ENCODE measurements at places on chromosomes 12 and 14. TPM values are rescaled to one million over a fixed set of nuclear protein-coding genes. Genes with fewer than 3 reads are reported as not detected.

DNA sequence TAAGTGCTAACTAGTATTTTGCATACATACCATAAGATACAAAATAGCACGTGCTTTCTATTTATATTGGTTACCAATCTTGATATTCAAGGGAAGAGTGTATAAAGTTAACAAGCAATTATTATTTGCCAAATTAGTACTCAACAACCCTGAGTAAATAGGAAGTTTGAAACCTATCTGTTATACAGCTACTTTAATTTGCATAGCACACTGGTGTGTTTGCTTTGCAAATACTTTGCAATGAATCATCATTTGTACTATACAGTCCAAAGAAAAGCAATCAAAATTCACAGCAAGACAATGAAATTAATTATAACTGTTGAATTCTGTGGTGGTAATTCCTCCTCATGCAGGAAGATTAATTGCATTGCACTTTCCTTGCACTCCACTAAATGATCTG is 469.1 kb downstream of the PRKD1 start:
- DNase-seq: no peak

DNA sequence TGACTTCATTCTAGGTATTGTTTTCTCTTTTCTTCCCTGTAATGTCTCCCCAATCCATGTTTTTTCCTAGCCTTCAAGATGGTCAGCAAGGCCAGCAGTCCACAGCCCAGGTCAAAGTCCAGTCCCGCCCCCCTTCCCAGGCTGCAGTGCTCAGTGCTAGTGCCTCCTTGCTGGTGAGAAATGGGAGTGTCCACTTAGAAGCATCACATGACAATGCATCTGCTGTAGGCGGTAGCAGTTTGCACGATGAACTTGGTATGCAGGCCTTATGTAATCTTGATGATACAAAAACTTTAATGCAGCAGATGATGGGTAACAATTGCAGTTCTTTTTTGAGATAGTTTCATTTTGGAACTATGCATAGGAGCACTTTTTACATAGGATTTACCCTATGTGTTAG is 88.4 kb downstream of the PCNX1 start:
- DNase-seq: no peak

DNA sequence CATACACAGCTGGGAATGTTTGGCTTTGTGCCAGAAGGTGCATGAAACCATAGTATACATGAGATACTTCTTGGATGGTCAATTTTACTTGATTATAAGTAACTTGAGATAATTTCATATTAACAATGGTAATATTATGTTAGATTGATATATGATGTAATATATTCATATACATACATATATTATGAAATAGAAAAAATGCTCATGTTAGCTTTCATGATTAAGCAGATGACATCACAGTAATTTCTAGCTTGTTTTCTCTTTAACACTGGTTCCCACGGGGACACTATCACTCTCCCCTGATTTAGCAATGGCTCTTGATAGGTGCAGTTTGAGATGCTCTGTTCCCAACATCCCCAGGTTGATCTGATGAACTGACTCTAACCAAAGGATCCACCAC is 35.4 kb upstream of the NTF3 start:
- no peak for DNase-seq

Gene ACIN1
- total RNA-seq: 117 TPM

Gene LGR5
- total RNA-seq: 1.8 TPM

Gene KRT80
- total RNA-seq: 0.21 TPM

- DNase-seq: no peak
These were observed 215.6 kb upstream of the DDHD1 start for GRCh38 chr14:53368711-53369201.

DNA sequence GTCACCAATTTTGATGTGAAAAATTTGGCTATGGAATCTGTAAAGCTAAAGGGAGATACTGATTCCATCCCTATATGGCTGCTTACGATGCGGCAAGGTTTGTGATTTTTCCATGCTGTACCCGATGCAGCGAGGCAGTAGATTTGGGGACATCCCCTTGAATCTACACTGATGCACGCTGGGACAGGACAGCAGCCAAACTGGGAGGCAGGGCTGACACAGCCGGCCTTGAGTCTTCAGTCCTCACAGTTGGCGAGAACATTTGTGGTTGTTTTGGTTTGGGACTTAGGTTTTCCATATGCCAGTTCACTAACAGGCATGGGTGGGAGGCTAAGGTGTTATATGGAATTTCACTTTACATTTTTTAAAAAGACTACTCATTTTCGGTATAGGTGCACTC is 3.8 kb downstream of the GALNT16 start:
- no peak for DNase-seq

Gene GLT8D2
- total RNA-seq: 45.2 TPM

GRCh38 chr14:90848944-90849731 is 32.9 kb upstream of the TTC7B start:
- DNase-seq: no peak

Gene CISTR
- not detected for total RNA-seq

Gene DTX3
- total RNA-seq: 37.9 TPM

GRCh38 chr14:91858536-91859275 is 8.6 kb downstream of the TC2N start:
- no peak for DNase-seq

- DNase-seq: no peak
These were observed 201.4 kb upstream of the EEA1 start for GRCh38 chr12:93130366-93131054.

Gene KRT75
- total RNA-seq: not detected

DNA sequence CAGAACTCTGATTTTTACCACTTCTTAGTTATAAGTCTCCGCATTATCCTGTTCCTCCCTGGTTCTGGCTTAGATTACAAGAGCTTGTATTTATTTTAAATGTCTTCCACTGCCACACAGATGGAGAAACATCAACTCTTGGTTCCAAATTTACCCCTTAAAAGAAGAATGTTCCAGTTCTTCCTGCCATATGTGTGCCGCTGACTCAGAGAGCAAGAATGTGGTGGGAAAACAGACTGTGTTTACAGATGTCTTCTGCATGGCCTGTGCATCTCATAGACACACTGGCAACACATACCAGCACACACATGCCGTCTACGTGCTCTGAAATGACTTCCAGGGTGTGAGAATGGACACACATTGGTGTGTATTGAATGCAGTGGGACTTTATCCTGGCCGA is 383.0 kb downstream of the LRIG3 start:
- no peak for DNase-seq
